ENCODE measurements at places on chromosomes 6 and 20.

DNA sequence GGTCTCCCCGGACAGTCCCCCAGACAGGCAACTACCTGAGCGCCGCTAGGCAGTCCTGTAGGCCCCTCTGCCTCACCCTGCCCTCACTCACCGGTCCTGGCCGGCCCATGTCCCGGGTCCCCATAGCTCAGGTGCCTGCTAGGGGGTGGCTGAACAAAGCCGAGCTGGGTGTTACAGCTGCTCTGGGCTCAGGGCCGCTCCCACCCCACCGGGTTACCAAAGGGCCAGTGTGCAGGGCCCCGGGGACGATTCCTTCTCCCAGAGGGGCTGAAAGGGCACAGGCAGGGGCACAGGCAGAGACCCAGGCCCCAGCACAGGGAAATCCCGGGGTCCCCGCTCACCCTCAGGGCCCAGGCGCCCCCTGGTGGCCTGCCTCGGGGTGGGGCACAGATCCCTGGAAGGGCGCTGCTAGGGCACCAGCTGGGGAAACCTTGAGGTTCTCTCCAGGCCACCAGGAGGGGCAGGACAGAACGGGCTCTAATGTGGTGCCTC lies 118.4 kb downstream of the GRM4 start:
- peak; percentile 76 for DNase-seq

DNA sequence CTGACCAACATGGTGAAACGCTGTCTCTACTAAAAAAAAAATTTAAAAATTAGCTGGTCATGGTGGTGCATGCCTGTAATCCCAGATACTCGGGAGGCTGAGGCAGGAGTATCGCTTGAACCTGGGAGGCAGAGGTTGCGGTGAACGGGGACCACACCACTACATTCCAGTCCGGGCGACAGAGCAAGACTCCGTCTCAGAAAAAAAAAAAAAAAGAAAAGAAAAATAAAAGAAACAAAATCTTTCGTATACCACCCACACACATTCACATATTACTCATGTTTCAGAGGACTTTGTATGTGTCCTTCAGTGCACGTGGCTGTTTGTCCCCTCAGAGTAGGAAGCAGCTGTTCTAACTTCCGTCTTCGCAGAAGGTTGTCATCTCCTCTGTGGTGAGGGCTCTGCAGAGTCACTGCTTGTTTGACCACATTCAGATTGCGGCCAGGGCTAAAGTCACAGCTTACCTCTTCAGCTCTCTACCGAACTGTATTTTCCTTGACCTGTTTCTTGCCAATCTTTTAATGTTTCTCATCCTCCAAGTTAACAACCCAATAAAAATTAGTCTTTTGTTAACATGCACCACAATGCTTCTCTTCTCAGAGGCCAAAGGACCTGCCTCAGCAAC lies 36.6 kb upstream of the HIVEP1 start:
- DNase-seq, result peak; percentile 36

- DNase-seq, result no peak
Observed at GRCh38 chr6:166650824-166651807, 24.1 kb upstream of the RPS6KA2 start.

DNA sequence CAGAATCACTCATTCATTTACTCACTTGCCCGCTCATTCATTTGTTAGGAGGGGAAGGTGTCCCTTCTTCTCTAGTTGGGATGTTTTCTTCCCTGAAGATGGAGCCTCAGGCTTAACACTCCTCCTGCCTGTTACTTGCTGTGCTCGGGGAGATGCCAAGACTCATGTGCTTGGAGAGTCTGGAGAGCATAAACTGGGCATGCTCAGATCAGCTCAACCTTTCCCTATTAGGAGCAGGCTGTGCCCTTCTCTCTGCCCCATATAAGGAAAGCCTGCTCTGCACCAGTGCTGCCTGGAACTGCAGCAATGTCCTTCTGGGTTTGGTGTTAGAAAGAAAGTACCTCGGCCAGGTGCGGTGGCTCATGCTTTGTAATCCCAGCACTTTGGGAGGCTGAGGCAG lies 18.0 kb upstream of the UBE2V1 start:
- no peak for DNase-seq
